ENCODE measurements at places on chromosomes 12 and 14.

DNA sequence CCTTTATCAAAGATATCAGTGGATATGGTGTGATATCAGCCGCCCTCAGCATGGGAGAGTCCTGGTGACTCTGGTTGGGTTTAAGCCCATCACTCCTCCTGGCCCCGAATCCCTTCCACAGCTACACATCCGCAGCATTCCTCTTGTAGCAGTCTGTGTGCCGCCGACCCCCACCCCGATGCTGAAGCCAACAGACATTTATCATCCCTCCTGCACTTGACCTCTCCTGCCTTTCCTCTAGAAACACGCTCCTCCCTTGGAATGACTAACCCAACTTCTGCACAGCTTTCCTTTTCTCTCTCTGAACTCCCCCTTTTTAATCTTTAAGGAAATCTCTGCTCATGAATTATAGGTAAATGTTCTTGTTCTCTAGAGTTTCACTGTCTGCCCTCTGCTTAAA lies 250.9 kb upstream of the FOXN3 start:
- no peak for DNase-seq

- no peak for DNase-seq
Measured at GRCh38 chr14:90553298-90553920, 156.6 kb downstream of the CALM1 start.

DNA sequence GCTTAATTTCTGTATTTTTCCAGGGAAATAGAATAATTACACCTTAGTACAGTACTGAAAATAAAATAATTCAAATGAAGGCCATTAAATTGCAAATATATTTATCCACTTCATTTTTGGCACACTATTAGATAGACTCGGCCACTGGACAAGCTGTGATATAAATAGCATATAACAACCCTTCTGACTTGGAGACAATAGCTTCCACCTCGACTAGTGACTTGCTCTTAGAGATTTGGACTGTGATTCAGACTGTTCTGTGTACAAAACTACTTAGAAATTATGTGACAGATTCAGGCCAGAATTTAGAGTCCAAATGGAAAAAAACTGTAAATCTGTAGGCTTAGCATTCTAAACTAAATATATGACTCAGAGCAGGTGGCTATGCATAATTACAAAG lies 949.9 kb downstream of the LRFN5 start:
- no peak for DNase-seq

- DNase-seq: no peak
Measured at GRCh38 chr12:55724940-55725309, 3.9 kb downstream of the CD63 start.

DNA sequence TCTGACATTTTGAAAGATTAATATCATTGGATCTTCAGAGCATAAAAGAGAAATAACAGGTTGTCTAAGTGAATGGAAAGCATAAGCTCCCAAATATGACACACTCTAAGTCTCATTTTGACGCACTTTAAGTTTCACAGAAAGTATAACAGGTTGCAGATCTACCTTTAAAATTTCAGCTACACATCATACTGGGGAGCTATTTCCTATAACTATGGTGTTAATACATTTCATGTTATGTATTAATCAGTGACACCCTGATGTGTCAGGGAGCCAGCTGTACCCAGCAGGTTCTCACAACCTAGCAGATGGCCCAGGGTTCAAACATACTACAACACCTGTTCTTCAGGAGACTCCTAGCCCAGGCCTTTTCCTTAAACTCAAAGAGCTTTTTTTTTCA lies 31.1 kb upstream of the TMX1 start:
- DNase-seq: no peak

DNA sequence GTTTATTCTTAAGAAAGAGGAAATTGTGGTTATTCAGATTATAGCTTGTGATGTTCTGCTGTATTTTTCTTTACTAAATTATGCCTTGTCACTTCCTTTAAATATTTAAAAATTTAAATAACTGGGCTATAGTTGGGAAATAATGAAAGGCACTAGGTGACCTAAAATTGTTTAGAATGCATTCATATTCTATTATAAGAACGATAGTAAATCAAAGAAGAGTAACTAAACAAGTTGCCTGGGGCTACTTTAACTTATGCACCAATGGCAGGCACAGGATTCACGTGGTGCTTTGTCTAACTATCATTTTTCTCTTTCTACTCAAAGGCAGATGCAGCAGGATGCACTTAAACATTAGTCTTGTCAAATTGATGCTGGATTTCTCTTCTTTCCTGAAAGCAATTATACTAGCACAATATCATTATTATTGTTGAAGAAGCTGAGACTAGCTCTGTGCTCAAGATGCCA lies 190.7 kb upstream of the PPFIA2 start:
- no peak for DNase-seq

GRCh38 chr14:98542316-98542715 lies 729.7 kb downstream of the BCL11B start:
- DNase-seq: no peak

Data from stimulated activated CD4-positive, alpha-beta T cell treated with anti-CD3 and anti-CD28 coated beads, TNF-alpha, amount 100 ng/mL, for 1 hour (primary cell).